Thoracic aorta (tissue), 2 donors: ENCODE measurements at places on chromosomes 6 and 20.

- no peak for DNase-seq
These were observed 388.4 kb downstream of the BTBD3 start for GRCh38 chr20:12306107-12306506.

DNA sequence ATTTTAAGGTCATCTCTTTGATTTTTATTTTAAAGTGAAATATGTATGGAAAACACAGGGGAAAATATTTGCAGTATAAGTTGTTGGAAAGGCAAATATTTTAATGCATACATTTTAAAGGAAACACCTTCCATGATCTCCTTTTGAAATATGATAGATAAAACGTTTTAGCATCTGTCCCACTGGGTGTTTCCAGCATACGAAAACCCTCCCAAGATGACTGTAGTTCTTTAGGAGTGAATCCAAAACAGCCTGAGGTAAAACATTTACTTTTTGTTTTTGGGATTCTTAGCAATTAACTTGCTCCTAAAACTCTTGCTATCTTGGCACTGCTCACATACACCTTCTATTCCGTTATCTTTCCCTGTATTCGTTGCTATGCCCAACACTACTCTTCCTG is 210.0 kb downstream of the EPHA7 start:
- no peak for DNase-seq

GRCh38 chr6:149235130-149235561 is 82.4 kb upstream of the TAB2 start:
- DNase-seq = no peak

GRCh38 chr6:159168536-159169192 is 536 bp upstream of the FNDC1 start:
- DNase-seq = no peak

DNA sequence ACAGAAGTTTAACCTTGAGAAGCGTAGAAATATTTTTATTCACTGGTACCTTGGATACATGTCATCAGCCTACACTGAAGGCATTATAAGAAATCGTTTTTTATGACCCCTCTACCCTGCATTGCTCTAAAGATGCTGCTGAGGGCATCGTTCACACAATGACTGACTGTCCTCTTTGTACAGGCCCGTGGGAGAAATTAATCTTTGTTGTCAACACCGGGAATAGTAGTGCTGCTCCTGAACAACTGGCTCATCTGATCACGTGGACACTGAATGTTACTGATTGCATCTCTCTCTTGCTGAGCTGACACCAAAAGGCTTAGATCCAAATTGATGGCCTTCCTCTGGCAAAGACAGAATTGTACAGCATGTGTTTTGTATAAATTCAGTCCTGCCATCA is 157.1 kb upstream of the SMLR1 start:
- DNase-seq = no peak

- DNase-seq = no peak
These were observed 217.4 kb upstream of the SLC35B3 start for GRCh38 chr6:8652710-8653109.

- DNase-seq = no peak
These were observed 48.3 kb downstream of the PROKR2 start for GRCh38 chr20:5268449-5268848.

DNA sequence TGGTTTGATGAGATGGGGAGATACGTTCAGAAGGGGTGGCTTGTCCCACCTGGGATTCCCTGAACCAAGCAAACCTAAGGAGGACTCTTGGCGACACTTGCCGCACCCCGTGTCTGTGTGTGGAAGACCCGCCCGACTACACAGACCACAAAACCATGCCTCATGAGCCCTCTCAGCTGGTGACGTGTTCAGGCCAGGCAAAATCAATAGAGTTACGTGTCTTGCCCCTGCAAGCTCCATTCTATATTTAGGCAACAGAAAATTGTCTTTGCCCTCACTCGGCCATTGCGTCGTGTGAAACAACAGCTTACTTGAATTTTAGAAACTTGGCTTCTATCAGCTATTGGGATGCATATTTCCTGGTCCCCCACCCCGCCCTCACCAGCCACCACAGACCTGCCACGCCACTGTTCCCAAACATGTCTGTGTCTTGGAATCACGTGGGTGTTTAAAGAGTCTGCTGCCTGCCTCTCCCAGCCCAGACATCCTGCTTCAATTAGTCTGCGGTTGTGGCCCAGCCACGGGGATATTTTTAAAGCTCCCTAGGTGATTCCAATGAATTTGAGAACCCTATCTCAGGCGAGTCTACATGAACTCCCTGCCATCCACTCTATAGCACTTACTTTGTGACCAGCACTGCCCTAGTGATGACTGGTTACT is 279.2 kb upstream of the EXOC2 start:
- no peak for DNase-seq

DNA sequence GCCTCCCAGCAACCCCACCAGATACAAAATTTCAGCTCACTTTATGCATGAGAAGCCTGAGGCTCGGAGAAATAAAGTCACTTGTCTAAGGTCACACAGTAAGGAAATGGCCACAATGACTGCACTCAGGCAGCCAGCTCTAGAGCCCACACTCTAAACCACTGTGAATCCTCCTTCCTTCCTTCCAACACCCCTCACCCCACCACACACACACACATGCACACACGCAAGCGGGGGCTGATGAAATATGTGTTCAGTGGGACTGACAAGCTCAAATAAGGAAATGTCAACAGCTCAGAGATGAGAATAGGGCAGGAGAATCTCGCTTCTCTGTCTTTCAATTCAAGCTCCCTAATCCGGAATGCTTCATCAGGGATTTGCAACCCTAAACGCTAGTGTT is 6.0 kb upstream of the BPIFA1 start:
- no peak for DNase-seq

- DNase-seq = no peak
These were observed 65.7 kb upstream of the PTGIS start for GRCh38 chr20:49633643-49634042.
